Activated naive CD4-positive, alpha-beta T cell (primary cell): ENCODE measurements at places on chromosomes 12 and 14.

DNA sequence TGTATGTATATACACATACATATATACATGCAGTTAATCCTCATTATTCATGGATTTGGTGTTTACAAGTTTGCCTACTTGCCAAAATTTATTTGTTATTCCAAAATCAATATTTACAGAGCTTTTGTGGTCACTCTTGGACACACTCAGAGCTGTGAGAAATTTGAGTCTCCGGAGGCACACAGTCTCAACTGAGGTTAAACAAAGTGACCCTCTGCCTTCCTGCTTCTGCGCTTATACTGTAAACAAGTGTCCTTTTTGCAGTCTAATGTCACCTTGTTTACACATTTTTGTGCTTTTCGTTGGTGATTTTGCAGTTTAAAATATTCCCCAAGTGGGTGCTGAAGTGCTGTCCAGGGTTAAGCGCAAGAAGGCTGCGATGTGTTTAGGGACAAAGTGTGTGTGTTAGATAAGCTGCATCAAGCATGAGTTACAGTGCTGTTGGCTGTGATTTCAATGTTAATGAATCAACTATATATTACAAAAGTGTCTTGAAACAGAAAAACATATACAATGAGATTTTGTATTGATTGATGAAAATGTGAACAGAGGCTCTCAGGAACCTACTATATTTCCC, 13.1 kb upstream of the LTA4H start:
- no peak for DNase-seq

DNA sequence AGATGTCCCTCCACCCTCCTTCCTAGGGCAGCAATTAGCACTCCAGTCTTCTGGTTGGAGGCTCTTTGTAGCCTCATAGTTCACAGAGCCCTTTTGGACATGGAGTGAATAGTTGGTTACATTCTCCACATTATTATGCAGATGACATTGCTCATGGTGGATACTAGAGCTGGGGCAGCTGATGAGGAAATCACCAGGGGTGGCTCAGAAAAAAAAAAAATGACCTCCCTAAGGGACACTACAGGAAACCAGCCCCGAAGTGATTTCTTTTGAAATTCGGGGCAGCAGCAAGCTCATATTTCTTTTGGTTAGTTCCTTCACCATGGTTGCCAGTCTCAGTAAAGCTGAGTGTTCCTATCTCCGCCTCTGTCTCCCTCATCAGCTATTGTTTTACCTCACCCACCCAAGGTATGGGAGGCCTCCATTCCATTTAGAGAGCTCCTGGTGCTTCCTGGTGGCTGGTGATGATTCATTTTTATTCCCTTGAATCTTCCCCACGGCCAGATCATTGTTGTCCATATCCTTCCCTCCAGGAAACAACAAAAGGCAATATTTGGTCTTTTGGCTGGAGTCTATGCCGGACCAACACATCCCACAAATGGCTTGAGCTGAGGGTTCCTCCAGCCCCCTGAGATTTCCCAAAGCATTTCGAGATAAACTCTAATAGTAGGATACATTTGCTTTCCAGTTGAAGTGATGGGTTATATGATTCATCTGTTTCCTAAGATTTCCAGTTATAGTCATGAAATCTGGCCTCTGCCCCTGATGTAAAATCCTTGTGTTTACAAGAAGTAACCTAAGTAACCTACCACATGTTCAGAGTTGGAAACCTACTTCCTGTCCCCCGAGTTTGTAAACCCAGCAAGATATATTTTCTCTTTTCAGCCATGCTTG, 56.2 kb upstream of the NID2 start:
- no peak for DNase-seq

GRCh38 chr12:81588235-81589008, 170.7 kb downstream of the PPFIA2 start:
- DNase-seq, result no peak

DNA sequence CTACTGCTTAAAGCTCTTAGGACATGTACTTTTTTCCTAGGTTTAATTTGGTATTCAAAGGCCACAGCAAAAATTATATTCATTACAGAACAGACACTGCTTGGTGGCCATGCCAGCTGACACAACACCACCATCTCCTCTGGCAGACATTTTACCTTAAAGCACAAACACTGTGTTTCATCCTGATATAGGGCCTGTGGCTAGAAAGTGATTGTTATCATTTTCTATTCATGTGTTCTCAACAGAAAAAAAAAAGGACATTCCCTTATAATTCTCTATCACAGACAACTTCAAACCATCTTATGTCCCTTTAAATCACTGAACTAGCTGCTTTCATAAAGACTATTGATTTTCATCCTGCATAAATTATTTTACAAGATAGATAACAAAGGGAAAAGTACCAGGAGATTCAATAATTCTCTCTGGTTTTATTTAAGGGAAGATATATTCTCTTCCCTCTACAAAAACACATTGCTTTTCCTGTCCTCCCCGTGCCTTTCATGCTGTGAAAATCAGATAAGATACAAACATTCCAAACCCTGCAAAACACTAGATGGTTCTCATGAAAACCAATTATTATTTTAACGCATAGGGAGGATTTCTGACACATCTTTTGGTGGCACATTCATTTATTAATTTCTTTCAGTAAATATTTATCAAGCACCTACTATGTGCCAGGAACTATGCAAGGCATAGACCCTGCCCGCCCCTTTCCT, 139.3 kb upstream of the TMCC3 start:
- no peak for DNase-seq

DNA sequence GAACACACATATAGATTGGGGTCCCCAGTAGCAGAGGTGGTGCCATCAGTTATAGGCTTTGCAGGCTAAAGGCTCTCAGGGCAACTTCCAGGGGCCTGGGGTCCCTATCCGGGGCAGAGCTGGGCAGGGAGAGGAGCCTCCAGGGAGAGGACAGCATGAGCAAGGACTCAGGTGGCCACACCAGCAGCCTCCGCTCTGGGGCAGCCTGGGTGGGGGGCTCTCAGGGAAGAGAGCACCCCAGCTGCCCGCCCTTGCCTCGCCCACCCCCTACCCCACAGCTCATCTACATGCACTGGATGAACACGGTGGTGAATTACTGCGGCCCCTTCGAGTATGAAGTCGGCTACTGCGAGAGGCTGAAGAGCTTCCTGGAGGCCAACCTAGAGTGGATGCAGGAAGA, 14.0 kb downstream of the PLBD2 start:
- no peak for DNase-seq

GRCh38 chr12:3132636-3133404, 55.6 kb downstream of the TSPAN9 start:
- DNase-seq, result no peak

DNA sequence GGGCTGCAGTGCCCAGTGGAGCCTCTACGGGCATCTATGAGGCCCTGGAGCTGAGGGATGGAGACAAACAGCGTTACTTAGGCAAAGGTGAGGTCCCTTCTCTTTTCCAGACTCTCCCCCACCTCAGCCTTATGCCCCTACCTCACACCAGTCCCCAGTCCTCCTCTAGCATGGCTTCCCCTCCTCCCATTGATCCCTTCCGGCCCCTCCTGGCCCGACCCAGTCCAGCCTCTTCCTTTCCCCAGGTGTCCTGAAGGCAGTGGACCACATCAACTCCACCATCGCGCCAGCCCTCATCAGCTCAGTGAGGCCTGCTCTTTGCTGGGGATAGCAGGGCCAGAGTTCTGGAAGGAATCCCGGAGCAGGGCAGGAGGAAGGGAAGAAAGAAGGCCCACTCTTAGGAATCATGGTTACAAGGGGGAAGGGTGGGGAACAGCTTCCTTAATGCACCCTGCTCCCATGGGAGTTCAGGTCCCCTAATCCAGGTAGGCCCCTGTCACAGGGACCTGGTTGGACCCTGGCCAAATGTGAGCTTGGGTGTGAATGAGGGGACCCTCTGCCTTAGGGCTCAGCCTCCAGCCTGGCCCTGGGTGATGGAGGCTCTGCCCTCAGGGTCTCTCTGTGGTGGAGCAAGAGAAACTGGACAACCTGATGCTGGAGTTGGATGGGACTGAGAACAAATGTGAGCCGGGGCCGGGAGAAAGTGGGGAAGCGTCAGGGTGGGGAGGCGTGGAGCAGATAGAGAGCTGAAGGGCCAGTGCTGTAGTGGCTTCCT, 2.2 kb downstream of the ENO2 start:
- no peak for DNase-seq

DNA sequence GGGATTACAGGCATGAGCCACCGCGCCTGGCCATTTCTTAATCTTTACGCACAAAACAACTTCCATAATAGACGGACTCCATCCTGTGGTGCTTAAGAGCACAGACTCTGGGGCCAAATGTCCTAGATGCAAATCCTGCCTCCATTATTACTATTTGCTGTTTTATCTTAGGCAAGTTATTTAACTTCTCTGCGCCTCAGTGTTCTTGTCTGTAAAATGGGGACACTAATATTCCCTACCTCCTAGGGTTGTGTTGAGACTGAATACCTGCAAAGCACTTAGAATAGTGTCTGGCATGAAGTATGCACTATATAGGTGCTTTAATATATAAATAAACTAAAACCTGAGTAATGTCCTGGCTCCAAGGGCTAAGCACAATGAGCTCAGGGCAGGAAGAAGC, 76.4 kb downstream of the CLIP1 start:
- DNase-seq, result no peak

- no peak for DNase-seq
These were observed 176.0 kb downstream of the CHST11 start for GRCh38 chr12:104632724-104633201.

DNA sequence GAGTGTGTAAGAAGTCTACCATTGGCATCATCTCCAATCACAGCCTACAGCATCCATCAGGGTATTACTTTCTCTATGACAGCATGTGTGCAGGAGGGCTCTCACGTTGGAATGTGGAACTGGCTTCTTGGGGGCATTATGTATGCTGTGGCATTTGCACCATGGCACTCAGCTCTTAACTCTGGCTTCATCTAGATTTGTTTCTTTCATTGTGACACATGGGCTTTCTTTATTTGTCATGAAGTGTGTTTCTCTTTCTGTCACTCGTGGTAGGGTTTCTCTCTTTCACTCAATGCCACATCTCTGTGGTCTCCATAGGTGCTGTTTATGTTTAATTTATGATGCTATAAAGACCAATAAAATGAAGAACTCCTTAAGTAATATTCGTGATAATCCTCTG, 191.2 kb upstream of the GARIN2 start:
- no peak for DNase-seq

- no peak for DNase-seq
These were observed 67.1 kb downstream of the DERA start for GRCh38 chr12:15977999-15978951.

- DNase-seq, result no peak
These were observed 25.3 kb downstream of the PPFIBP1 start for GRCh38 chr12:27549236-27549800.

DNA sequence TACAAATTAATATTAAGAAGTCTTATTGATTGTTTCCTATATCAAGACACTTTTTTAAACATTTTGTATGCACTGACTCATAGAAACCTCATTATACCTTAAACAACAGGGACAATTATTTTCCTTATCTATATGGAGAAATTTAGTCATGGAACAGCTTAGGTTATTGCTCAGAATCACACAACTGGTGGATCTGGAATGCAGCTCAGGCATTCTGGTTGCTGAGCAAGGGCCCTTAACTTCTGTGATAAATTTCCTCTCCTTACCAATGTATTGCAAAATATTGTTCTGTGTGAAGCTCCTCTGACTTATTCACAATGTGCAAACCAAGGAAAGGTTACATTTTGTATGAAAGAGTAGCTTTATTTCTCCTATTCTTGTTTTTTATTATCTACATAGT, 817.8 kb downstream of the LRFN5 start:
- no peak for DNase-seq

- DNase-seq, result no peak
These were observed 8.7 kb upstream of the OR10G2 start for GRCh38 chr14:21643407-21643806.

GRCh38 chr12:40162033-40162432, 56.2 kb upstream of the SLC2A13 start:
- no peak for DNase-seq
